Stimulated activated CD8-positive, alpha-beta memory T cell treated with anti-CD3 and anti-CD28 coated beads, Interleukin-7, amount 100 ng/mL, for 48 hours (primary cell): ENCODE measurements at places on chromosomes 4 and X.

DNA sequence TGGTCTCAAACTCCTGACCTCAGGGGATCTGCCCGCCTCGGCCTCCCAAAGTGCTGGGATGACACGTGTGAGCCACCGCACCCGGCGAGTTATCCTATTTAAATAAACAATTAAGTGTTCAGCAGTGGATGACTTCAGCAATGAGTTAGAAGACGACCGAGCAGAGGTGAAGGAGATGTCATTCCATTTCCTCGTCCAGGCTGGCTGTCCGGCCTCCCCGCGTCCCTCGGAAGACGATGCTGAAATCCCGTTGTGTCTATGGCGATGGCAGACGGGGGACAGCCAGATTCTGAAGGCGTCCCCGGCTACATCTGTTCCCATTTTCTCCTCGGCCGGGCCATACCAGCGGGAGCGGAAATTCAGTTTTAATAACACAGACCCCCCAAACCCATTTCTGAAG, 209.8 kb downstream of the CRLF2 start:
- DNase-seq = no peak

- DNase-seq = no peak
These were observed 173.4 kb upstream of the GALNT7 start for GRCh38 chr4:172995161-172995560.

DNA sequence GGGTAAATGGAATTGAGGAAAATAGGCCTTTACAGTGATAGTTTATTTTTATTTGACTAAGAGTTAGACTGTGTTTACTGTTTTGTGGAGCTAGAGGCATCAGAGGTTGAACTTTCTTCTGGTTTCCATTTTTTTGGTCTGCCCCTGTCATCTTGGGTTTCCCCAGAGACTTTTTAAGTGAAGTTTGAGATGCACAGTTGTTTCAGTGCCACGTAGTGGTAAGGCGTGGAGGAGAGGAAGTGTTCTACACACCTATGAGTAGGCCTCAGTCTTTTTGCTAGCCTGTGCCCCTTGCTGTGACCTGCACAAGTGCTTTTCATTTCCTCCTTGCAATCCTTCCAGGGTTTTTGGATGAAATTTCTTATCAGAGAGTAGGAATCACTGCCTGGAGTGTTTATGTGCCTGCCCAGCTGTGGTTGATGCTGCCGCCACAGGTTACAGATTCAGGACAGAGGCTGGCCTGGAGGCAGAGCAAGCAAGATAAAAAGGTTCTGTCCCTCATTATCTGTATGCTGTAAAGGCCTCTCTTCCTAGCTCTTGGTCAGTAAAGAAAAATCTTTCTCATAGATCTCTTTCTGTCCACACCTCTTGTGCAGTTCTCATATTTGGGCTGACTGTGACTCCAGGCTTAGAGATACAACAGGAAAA, 12.5 kb upstream of the HSFX4 start:
- no peak for DNase-seq

DNA sequence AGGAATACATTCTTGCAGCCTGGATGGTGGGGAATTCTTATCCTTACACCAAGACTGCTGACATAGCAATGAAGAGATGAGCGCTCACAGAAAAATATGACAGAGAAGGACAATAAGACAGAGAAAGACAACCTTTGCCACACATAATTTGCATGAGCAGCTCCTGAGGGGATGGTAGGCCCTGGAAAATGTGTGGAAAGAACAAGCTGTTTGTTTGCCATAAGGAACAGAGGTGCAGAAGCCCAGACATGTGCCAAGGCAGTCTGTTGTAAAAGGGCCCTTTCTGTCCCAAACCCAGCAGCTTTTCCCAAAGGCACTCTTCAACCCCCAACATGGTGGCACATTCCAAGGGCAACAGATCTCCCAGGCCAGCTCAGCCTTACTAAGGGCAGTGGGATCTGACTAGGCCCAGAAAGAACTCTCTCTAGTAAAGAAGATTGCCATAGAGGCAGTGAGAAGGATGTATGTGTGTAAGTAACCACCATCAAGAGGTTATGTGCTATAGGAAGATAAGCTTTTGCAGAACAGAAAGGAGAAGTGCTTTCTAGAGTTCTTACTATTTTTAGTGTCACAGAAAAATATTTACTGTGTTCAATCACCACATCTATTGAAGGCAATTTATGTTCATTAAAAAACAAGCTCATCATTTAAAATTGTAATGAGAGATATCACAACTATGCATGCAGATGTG, 287.0 kb upstream of the RASGEF1B start:
- DNase-seq = no peak

GRCh38 chr4:139659735-139660424, 5.7 kb upstream of the MGST2 start:
- DNase-seq = no peak

GRCh38 chr4:79048878-79049277, 109.6 kb upstream of the PAQR3 start:
- DNase-seq = no peak

DNA sequence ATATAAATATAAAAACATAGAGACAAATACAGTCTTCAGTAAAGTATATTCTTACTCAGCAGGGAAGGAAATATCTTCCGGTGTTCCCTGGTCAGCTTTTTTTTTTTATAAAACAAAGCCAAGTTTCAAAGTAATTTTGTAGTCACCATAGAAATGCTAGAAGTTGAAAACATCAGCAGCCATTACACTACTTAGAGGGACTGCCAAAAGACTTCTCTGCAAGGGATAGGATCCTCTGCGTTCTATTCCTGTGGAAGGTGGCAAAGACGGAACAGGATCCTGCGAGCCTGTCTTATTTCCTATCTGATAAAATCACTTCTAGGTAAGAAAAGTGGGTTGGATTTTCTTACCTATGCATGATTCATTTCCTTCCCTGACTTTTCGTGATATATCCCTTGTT, 19.4 kb downstream of the CLDN22 start:
- no peak for DNase-seq
